ENCODE measurements at places on chromosomes 12 and 14. TPM values are rescaled to one million over a fixed set of nuclear protein-coding genes. Genes with fewer than 3 reads are reported as not detected.

DNA sequence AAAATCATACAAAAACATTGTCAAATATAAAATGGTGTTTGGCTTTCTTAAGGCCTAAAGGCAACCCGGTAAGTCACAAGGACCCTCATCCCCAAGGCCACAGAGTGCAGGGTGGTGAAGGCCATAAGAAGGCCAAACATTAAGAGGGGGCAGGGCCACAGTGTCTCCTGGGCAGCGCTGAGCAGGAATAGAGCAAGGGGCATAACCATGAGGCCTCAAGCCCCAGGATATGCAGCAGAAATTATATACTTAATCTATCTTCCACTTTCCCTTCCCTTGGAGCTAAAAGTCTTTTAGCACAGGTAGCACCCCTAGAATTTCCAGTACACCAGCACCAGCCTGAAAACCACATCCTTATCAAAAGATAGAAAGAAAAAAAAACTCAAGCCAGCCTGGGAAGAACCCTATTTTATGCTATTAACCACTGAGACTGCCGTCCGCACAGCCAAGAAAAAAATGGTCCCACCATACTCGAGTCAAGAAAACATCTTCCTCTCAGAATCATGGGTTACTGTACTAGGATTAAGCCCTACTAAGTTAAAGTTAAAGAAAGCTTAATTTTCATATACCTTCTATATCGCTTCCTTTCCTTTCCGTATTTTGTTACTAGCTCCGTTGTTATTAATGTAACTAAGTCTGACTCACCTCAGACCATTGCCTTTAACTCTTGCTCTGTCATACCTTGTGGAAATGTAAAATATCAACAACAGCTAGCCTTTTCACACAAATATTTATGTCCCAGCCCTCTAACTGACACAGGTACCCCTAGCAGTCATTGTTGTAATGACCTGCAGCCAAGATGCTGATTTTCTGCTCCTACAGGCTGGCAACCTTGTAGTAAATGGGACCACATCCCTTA is 20.1 kb downstream of the KLRK1 start:
- no peaks in the 10 kb centered on the region for H3K36me3 ChIP-seq
- H3K27ac ChIP-seq, result no peak overlapping the region

- no peak overlapping the region for H3K4me3 ChIP-seq
- H3K4me1 ChIP-seq, result no peaks in the 10 kb centered on the region
- no peak for DNase-seq
- no peak overlapping the region for H3K27ac ChIP-seq
Observed at GRCh38 chr12:89469361-89469760, 55.2 kb downstream of the GALNT4 start.

DNA sequence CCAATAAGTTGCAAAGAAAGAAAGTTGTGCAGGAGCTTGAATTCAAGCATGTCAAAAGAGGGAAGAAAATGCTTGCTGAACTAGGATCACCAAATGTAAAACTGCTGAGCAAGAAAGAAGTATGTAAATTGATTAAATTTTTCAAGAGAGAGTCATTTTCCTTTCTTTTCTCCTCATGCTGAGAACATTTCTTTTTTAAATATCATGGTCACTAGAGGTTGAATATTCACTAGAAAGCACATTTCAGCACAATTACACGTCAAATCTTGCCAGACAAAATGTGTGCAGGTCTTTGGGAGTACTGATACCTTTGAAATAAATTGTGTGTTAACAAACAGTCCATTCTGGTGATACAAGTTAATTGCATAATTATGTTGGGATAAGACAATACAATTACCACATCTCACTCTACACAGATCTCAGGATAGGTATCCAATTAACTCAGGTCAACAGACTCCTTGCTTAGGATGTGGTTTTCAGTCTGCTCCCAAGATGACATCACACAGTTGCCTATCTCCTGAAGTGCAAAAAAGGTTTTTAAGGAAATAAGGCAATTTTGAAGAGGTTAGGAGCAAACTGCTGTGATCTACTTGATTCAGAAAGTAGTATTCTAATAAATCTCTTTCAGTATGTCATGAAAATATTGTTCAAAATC is 862.2 kb downstream of the RPS29 start:
- no peak overlapping the region for H3K4me3 ChIP-seq
- H3K27me3 ChIP-seq, result no peaks in the 10 kb centered on the region
- H3K36me3 ChIP-seq, result no peaks in the 10 kb centered on the region
- H3K27ac ChIP-seq, result peak overlapping the region; percentile 80
- peaks cover 24% of the 10 kb centered on the region for H3K4me1 ChIP-seq

GRCh38 chr12:100797246-100797645 is 2.7 kb downstream of the ANO4 start:
- no peak for DNase-seq
- no peaks in the 10 kb centered on the region for H3K36me3 ChIP-seq
- H3K4me1 ChIP-seq, result no peaks in the 10 kb centered on the region
- H3K27me3 ChIP-seq, result no peaks in the 10 kb centered on the region
- no peak overlapping the region for H3K4me3 ChIP-seq

DNA sequence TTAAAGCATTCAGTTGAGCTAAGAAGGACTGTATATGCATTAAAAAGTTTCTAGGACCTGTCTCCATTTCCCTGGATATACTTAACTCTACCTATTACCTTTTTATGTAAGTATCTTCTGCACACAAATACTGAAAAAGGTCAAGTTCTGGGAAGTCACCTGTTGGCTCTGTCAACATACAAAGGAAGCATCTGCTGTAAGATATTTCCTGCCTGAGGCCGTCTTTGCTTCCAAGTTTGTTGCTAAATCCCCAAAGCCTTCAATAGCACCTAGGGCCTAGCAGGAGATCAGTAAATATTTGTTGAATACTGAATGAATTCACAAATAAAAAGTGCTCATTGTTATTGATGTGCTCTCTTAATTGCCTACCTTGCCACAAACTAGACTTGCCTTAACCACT is 188.4 kb downstream of the DUSP6 start:
- DNase-seq, result no peak
- no peak overlapping the region for H3K27ac ChIP-seq

GRCh38 chr12:128365651-128366231 is 98.8 kb downstream of the TMEM132C start:
- DNase-seq, result no peak
- peak overlapping the region; percentile 44 for H3K4me3 ChIP-seq
- no peaks in the 10 kb centered on the region for H3K4me1 ChIP-seq
- H3K27ac ChIP-seq, result no peak overlapping the region
- no peaks in the 10 kb centered on the region for H3K27me3 ChIP-seq
- H3K36me3 ChIP-seq, result no peaks in the 10 kb centered on the region

DNA sequence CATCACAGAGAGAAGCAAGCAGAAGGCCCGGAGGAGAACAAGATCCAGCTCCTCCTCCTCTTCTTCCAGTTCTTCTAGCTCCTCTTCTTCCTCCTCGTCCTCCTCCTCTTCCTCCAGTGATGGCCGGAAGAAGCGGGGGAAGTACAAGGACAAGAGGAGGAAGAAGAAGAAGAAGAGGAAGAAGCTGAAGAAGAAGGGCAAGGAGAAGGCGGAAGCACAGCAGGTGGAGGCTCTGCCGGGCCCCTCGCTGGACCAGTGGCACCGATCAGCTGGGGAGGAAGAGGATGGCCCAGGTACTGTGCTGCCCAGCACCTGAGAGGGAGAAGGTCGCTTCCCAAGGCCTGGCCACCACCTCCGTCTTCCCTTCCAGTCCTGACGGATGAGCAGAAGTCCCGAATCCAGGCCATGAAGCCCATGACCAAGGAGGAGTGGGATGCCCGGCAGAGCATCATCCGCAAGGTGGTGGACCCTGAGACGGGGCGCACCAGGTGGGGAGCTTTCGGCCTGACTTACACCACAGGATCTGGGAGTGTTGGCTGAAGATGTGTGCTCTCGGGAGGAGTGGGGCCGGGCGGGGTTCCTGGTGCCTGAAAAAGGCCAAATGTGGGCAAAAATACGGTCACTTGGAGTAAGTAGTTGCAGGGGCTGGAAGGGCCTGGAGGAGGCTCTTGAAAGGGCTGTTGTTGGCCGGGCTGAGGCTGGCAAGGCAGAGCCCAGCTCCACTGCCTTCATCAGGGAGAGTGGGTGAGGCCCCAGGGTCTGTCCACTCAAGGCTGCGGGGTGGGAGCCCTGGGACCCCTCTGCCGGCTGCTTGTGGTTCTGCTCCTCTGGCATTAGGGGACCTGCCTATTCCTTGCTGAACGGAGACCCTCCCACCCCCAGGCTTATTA is 1.4 kb downstream of the ARL6IP4 start:
- no peak for DNase-seq
- H3K36me3 ChIP-seq, result peaks cover 9% of the 10 kb centered on the region
- H3K4me3 ChIP-seq, result peak overlapping the region; percentile 95
- peaks cover 27% of the 10 kb centered on the region for H3K4me1 ChIP-seq
- H3K27ac ChIP-seq, result peak overlapping the region; percentile 93

DNA sequence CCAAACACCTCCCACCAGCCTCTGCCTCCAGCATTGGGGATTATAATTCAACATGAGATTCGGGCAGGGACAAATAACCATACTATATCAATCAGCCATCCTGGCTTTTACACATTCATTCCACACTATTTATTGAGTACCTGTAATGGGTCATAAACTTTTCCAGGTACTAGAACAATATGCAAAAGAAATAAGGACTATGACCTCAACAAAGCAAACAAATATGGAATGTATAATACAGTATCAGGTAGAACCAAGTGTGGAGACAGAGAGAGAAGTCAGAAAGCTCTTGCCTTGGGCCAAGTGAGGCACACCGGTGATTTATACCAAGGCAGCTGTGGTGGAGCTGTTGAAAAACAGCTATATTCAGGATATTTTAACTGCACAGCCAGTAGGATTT is 116.3 kb downstream of the TSPAN8 start:
- no peak overlapping the region for H3K4me3 ChIP-seq
- no peak overlapping the region for H3K27ac ChIP-seq
- no peaks in the 10 kb centered on the region for H3K4me1 ChIP-seq
- no peak for DNase-seq

DNA sequence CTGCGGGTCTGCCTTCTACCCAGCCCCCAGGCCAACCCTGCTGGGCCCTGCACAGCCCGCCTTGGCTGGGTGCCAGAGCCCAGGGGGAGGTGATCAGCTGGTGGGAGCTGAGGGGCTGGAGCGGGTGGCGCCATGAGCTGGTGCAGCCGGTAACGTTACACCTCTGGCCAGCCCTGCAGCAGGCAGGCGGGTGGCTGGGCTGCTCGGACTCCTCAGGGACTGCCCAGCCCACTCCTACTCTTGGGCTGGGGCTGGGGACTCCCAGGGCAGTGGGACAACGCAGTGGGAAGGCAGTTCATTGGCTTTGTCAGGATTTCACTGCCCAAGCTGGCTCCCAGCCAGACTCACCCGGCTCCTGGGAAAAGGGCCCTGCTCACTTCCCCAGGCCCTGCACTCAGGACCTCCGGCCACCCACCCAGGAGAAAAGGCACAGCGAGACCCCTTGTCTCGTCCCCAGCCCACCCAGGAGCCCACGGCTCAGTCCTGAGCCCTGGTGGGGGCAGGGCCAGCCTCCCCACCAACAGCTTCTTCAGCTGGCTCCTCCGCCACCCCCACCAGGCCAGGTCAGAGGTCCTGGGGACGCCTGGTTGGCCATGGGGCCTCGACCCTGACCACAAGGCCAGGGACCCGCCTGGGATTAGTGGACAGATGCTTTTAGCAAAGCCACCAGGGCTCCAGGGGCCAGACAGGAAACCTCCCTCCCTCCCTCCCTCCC is 1.0 kb downstream of the PGF start:
- H3K4me1 ChIP-seq, result peaks cover 9% of the 10 kb centered on the region
- no peak for DNase-seq
- no peaks in the 10 kb centered on the region for H3K27me3 ChIP-seq
- H3K27ac ChIP-seq, result peak overlapping the region; percentile 67
- no peaks in the 10 kb centered on the region for H3K36me3 ChIP-seq

DNA sequence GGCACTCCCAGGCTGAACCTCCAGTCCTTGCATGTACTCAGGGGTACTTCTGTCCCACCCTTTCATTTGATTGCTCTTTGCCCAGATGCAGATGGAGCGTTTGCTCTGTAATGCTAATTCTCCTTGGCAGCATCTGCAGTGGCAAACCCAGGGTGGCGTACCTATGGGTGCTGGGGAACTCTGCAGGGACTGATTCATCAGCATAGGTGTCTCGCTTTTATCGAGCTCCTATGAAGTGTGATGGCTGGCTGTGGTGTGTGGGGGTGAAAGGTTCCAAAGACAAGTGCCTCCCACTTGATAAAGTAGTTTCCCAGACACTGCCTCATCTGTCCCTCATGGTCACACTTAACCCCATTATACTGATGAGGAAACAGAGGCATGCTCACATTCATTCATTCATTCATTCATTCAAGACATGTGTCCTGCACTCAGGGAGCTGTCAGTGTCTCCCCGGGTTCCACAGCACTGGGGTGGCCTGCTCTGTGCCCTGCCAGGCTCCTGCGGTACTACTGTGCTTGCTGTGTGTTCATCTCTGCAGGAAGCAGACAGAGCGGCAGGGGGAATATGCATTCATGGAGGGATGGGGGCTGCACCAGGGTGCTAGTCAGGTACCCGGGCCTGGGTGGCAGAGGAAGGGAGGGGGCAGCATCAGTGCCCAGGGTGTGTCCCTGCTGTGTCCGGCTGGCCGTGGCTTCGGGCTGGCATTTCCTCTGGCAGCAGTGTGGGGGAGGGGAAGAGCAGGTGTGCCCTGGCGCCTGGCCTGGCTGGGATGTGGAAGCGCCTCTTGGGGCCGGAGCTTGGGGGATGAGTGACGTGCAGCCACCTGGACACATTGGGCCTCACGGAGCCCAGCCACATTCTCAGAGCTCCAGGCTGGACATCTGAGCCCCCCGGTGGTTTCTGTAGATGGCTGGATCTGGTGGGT is 110.9 kb downstream of the TSPAN9 start:
- no peak for DNase-seq
- no peak overlapping the region for H3K27ac ChIP-seq
- H3K36me3 ChIP-seq, result no peaks in the 10 kb centered on the region
- peaks cover 7% of the 10 kb centered on the region for H3K4me1 ChIP-seq
- no peak overlapping the region for H3K4me3 ChIP-seq
- no peaks in the 10 kb centered on the region for H3K27me3 ChIP-seq

GRCh38 chr14:71361336-71361735 is 454.1 kb downstream of the PCNX1 start:
- no peaks in the 10 kb centered on the region for H3K27me3 ChIP-seq
- H3K4me1 ChIP-seq, result peaks cover 29% of the 10 kb centered on the region
- no peak for DNase-seq
- no peak overlapping the region for H3K27ac ChIP-seq

DNA sequence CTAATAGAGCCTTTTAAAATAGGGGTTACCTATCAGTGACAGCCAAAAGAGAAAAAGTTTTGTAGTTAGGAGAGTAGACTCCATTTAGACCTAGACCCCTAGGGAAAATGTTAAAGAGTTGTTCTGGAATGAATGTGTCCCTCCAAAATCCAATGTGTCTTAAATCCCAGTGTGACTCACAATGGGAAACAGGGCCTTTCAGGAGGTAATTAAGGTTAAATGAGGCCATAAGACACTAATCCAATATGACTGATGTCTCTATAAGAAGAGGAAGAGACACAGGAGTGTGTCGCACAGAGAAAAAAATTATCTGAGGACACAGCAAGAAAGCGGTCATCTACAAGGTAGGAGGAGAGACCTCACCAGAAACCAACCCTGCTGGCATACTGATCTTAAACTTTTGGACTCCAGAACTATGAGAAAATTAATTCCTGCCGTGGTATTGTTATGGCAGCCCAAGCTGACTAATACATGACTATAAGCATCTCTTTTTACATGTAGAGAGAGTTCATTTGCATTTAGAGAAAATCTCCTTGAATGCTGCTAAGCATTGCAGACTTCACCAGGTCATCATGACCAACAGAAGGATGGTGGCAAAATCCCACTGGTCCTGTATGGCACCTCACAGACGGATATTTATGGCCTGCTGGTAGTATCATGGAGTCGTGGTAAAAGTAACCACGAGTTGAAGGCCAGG is 259.6 kb upstream of the TMTC1 start:
- no peaks in the 10 kb centered on the region for H3K27me3 ChIP-seq
- H3K27ac ChIP-seq, result no peak overlapping the region
- H3K4me1 ChIP-seq, result no peaks in the 10 kb centered on the region
- H3K36me3 ChIP-seq, result no peaks in the 10 kb centered on the region
- DNase-seq, result no peak
- H3K4me3 ChIP-seq, result no peak overlapping the region

The CIDEB gene
- total RNA-seq, result 72.8 TPM

The ASB2 gene
- total RNA-seq, result 58.6 TPM

The SLC25A47 gene
- total RNA-seq, result not detected

The LGR5 gene
- 1.5 TPM for total RNA-seq

Data from ascending aorta (tissue), 2 donors.